ENCODE measurements at places on chromosomes 7 and 10.

- DNase-seq = no peak
Measured at GRCh38 chr7:91206361-91206960, 57.8 kb upstream of the FZD1 start.

DNA sequence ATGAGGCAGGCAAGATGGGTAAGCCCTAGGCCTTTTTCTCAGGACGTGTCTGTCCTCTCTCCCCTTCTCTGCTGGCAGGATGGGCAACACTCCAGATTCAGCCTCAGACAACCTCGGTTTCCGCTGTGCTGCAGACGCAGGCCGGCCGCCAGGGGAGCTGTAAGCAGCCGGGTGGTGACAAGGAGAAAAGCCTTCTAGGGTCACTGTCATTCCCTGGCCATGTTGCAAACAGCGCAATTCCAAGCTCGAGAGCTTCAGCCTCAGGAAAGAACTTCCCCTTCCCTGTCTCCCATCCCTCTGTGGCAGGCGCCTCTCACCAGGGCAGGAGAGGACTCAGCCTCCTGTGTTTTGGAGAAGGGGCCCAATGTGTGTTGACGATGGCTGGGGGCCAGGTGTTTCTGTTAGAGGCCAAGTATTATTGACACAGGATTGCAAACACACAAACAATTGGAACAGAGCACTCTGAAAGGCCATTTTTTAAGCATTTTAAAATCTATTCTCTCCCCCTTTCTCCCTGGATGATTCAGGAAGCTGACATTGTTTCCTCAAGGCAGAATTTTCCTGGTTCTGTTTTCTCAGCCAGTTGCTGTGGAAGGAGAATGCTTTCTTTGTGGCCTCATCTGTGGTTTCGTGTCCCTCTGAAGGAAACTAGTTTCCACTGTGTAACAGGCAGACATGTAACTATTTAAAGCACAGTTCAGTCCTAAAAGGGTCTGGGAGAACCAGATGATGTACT lies 13.1 kb downstream of the PHKG1 start:
- peak; percentile 43 for DNase-seq

DNA sequence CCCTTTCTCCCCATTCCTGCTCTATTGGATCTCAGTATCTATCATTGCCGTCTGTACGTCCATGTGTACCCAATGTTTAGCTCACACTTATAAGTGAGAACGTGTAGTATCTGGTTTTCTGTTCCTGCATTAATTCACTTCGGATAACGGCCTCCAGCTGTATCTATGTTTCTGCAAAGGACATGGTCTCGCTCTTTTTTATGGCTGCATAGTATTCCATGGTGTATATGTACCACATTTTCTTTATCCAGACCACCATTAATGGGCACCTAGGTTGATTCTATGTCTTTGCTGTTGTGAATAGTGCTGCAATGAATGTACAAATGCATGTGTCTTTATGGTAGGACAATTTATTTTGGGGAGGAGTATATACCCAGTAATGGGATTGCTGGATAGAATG lies 94.4 kb upstream of the MPP7 start:
- DNase-seq = no peak

DNA sequence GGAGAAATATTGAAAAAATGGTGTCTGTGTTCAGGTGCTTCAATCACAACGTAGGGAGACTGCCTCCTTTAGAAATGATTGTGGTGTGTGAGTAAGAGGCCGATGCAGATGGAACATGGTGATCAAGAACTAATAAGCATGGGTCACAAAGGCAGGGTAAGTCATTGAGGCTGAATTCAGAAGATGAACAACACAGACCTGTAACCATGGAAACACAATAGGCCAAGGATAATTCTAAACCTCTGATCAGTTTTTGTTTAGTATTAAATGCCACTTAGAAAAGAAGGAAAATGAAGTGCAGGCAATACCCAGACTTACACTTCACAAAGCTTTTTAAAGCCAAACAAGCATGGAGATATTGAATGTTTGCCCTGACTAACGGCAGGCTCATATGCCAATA lies 32.8 kb upstream of the TAS2R16 start:
- no peak for DNase-seq

GRCh38 chr7:43593010-43593409 lies 10.1 kb downstream of the STK17A start:
- no peak for DNase-seq

DNA sequence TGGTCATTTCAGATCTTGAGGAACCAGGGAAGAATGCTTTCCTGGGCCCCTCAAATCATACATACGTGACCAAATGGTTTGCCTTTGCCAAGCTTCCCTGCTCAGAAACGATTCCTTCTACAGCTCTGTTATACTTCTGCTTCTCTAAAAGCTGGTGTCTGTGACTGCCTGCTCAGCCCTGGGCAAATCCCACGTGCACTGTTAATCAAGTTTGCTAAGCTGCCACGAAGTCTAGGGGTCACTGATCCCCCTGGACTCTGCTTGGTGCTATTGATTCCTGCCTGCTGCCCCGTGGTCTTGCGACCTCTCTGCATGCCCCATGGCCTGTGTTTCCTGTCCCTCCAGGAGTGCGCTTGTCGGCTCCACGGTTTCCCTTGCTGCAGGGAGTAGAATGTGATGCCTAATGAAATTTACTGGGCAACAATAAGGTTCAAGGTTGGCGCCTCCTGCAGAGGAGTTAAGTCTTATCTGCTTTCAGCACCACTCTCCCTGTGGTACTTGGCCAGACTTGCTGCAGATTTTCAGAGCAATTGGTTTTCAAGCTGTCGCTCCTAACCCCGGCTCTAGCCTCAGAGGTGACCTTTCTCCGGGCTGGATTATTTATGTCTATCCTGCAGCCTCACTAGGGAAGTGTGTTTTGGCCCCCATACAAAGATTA lies 201.6 kb upstream of the FZD8 start:
- peak; percentile 43 for DNase-seq

DNA sequence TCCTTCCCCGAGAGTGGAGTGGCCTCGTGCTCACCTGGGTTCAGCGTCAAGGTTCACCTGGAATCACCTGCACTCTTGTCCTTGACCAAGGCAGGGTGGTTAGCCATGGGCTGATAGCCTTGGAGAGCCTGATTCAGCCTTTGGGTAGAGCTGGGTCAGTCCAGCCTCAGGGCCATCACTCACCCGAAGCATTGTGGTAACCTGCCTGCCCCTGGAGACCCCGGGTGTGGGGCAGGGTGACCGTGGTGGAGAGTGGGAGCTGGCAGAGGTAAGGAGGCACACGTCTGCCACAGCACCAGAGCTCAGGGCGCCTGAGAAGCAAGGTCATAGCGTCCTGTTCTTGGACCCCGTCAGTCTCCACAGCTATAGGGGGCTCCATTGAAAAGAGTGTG lies 27.8 kb upstream of the WDFY4 start:
- DNase-seq = no peak

- DNase-seq = no peak
Measured at GRCh38 chr10:21183025-21183424, 285.9 kb upstream of the NEBL start.

DNA sequence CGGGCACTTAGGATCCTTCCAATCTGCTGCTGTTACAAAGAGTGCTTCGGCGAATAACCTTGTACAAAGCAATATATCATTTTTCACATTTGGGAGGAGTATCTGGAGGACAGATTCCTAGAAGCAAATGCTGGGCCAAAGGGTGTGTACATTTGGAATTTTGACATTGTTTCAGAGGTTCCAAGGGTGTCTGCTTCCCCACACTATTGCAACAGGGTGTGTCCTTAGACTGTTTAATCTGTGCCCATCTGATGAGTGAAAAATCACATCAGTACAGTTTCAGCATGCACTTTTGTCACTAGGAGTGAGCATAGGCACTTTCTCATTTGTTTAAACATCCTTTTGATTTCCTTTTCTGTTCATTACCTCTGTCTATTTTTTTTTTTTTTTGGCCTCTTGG lies 8.6 kb upstream of the ELFN1 start:
- DNase-seq = no peak

DNA sequence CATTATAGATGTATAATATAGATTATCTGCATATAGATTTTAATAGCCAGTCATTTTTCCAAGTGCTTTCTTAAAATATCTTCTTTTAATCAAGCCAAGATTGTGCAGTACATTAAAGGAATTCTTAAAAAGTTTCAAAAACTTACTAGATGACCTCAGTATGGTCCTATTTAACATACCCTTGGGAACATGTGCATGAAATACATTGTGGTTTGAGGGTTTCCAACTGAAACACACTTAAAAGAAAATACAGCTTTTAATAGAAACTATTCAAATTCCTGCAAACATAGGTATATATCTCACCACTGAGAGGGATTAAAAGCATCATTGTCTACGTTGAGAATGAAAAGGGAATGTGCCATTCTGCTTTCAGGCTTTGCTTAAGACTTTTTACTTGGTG lies 364.9 kb downstream of the SUGCT start:
- no peak for DNase-seq

- DNase-seq = no peak
Measured at GRCh38 chr7:140597428-140597949, 43.1 kb downstream of the DENND2A start.

DNA sequence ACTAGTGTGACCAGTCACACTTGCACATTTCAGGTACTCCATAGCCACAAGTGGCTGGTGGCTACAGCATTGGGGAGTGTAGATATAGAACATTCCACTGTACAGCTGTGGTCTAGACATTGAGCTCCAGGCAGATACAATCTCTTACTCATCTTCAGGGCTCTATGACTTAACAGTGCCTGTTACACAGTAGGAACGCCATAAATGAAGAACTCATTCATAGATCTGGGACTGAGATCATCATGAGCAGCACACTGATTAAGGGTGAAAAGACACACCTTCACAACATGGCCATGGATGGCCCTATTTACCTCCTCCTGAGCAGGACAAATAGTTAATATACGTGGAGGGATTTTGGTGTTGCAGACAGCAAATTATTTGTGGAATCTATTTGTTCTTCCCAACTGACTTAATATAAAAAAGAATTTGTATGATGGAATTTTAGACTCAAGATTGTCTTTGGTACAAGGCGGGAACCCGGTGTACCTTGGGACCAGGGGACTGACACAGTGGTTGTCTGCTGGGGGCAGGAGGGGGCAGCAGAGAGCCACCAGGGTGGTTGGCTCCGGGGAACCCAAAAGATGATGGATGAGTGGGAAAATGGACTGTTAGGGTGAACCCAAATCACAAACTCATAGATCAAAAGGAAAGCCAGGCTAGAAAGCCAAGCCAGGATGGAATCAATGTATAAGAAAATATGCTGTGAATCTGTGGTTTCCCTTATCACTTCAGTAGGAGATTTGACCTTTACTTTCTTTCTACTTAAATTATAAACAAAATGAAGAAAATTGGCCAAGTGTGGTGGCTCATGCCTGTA lies 24.3 kb upstream of the CPA2 start:
- DNase-seq = peak; percentile 23

DNA sequence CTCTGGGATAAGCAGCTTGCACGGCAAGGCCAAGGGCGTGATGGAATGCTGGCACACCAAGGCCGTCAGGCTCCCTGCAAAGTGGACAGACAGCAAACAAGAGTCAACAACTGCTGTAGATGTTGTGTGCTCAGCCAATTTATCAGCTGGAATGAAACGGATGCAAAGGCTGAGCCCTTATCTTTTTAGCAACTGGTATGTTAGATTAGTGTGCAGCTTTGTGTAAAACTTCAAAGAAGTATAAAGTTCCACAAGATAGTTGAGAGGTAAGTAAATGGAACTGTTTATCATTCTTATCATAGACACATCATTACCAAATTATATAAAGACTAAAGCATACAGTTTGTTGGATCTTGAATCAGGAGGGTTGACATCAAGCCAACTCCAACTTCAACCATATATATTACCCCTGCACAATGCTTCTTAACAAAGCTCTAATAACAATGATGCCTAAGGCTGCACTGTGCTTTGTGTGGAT lies 289.0 kb downstream of the TNS3 start:
- no peak for DNase-seq

Data from smooth muscle cell of the brain vasculature (primary cell).